ENCODE measurements at places on chromosomes 2 and 18.
A peak's percentile ranks its signal among the peaks of the same experiment; 100 is the strongest.

- DNase-seq, result no peak
These were observed 15.6 kb upstream of the MAP3K20 start for GRCh38 chr2:173059971-173060461.

DNA sequence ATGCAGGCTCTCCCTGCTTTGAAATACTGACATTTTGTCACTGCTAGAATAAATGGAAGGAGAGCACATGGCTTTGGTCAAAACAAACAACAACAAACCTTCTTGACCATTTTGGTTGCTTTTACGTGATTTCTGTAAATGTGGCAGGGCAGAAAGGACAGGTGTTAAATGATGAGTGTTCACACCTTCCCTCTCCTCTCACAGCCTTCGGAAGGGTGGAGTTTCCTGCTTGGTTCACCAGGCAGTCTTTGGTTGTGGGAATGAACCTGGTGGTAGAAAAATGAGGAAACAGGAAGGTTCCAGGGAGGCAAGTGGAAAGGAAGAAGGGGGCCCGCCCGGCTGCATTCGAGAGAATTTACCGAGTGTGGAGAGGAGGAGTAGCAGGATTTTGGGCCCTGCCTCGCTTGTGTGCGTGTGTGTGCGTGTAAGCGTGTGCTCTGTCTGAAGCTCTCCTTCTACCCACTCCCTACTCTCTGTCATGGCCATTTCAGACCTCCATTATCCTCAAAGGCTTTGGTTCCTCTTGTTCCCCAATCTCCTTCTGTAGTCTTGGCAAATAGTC, 23.7 kb upstream of the SPP2 start:
- DNase-seq, result no peak

DNA sequence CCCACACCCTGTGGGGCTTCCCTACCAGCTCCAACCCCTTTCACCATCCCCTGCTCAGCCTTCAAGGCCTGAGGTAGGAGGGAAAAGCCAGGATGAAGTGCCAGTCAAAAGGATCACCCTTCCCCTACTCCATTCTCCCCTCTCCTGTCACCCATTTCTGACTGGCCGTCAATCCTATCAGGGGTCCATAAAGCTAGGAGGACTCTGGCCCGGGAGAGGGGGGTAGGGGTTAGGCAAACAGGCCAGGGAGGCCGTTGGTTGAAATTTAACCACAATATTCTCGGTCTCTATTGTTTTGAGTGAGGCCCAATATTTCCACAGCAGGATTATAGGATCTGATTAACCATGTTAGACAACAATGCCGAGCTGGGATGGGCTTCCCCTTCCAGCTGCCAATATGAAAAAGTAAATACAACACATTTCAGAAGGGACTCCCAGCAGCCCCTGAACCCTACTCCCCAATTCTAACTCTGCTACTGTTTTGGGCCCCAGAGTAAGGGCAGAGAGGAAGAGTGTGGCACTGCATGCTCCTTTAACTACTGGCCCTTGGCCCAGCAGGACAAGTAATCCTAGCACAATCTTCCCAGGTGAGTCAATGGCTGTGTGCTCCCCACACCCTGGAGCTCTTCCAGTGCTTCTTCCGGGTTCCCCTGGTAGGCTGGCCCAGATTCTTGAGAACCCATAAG, 10.6 kb upstream of the IHH start:
- no peak for DNase-seq

- no peak for DNase-seq
These were observed 251.4 kb upstream of the STON1 start for GRCh38 chr2:48278590-48278989.

DNA sequence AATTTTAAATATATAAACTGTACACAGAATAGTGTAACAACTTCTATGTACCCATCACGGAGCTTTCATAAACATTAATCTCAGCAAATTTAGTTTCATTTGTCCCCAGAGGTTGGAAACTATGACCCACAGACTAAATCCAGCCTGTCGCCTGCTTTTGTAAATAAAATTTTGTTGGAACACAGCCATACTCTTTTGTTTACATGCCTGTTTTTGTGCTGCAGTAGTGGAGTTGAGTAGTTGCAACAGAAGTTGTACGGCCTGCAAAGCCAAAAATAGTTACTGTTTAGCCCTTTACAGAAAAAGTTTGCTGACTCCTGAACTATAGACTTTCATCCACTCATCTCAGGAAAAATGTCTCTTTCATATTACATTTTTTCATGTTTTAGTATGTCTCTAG, 39.8 kb downstream of the RBM45 start:
- no peak for DNase-seq

- no peak for DNase-seq
These were observed 501.6 kb upstream of the MYT1L start for GRCh38 chr2:2832657-2833056.

- no peak for DNase-seq
These were observed 446.5 kb downstream of the BCL11A start for GRCh38 chr2:60106836-60107529.

DNA sequence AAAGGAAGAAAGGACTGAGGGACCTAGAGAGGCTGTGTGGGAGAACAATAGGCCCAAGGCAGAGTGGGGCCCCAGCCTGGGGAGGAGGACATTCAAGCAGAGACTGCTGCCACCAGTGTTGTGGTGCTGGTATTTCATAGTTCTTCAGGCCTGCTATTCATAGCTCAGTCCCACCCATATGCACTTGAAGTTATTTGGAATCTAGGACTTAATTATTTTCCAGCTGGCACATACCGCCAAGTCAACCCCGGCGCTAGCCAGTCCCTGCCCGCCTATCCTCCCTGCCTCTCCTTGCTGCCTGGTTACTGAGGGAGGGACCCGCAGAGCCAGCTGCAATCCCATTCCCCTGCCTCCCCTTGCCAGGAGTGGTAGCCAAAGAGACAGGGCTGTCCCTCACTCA, 141.2 kb downstream of the CABLES1 start:
- DNase-seq, result no peak

DNA sequence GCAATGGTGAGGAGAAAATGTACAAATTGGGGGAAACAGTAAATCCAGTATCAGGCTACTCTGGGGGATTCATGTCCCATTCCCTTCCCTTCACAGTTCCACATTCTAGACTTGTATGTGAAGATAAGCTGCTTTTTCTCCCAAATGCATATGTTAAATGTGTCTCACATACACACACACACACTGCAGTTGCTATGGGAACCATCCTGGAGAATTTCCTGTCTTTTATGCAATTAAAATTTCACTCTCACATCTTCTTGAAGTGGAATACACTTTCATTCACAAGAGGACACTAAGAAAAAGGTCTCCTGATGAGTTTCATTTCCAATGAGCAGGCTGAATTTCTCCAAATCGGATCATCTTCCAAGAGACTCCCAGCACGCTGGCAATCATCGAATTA, 366.0 kb downstream of the LRATD1 start:
- no peak for DNase-seq

- no peak for DNase-seq
These were observed 72.1 kb downstream of the NPAS2 start for GRCh38 chr2:100891906-100892642.

DNA sequence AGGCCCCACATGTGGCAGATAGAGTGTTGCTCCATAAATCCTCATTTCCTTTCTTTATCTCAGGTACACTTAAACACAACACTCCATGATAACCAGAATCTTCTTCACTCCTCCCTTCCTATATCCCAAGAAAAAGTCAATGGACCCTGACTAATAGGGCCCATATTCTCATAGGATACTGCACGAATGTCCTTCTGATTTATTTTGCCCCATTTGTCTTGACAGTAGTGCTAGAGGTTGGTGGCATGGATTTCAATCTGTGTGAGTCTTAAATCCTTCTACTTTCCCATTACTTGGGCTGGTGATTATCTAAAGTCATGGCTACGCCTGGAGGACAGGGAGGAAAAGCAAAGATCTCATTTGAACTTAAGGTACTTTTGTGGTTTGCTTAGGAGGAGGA, 156.0 kb downstream of the ACOXL start:
- DNase-seq, result no peak

- DNase-seq, result no peak
These were observed 37.8 kb upstream of the MALL start for GRCh38 chr2:110153416-110153815.

DNA sequence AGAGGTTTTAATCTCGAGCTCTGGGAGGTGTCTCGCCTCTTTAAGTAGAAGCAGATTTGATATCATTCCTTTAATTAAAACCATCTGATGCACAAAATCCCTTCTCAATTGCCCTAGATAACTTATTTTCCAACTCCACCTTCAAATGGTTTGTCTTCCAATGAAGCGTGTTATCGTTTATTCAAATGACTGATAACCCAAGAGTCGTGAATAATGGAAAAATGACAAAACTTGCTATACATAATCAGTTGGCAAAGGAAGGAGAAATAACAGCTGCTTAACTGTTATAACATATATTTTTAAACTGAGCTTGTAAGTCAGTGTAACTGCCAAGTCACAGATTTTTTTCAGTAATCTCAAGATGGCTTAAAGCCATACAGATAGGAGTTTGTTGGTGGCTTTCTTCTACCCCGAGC, 144.6 kb downstream of the QPCT start:
- DNase-seq, result no peak

GRCh38 chr18:34707670-34708069, 2.4 kb upstream of the DTNA start:
- DNase-seq, result no peak

DNA sequence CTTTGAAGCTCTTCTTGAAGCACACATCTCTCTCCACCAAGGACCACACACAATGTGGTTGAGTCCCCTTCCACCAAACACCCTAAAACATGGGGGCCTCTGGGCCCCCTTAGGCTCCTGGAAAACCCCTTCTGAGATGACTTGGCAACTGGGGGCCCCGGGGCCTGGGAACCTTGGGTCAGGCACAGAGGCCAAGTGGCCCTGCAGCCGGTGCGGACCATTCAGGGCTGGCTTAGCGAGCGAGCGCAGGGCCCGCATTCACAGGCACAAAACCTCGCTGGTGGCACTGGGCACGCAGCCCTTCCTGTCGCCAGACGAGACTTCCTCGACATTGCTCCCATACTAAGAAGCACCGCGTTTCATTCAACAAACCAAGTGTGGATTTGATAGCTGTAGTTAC, 111.2 kb upstream of the ID2 start:
- no peak for DNase-seq

- no peak for DNase-seq
These were observed 9.7 kb upstream of the NEDD4L start for GRCh38 chr18:58034370-58034769.

DNA sequence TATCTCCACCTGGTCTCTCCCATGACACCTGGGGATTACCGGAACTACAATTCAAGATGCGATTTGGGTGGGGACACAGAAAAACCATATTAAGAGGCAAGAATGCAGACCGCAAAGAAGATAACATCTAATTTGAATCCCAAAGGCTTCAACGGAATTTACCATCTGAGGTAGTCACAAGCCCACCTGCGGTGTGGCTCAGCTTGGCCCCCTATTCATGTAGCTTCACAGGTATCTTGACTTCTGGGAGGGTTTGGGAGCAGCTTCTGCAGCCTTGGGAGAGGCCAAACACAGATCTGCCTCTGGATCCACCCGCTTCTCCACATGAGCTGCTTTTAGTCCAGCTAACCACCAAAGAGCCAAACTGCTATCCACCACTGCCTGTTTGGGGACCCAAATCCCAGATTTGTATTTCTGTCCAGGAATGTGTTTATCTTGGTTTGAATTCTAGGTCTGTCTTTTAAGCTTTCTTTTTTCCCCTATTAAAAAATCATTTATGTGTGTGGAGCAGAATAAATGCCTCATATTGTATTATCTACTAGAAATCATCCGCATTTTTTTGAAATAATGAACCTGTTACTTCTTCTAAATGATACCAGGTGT, 247.6 kb downstream of the DLGAP1 start:
- no peak for DNase-seq

DNA sequence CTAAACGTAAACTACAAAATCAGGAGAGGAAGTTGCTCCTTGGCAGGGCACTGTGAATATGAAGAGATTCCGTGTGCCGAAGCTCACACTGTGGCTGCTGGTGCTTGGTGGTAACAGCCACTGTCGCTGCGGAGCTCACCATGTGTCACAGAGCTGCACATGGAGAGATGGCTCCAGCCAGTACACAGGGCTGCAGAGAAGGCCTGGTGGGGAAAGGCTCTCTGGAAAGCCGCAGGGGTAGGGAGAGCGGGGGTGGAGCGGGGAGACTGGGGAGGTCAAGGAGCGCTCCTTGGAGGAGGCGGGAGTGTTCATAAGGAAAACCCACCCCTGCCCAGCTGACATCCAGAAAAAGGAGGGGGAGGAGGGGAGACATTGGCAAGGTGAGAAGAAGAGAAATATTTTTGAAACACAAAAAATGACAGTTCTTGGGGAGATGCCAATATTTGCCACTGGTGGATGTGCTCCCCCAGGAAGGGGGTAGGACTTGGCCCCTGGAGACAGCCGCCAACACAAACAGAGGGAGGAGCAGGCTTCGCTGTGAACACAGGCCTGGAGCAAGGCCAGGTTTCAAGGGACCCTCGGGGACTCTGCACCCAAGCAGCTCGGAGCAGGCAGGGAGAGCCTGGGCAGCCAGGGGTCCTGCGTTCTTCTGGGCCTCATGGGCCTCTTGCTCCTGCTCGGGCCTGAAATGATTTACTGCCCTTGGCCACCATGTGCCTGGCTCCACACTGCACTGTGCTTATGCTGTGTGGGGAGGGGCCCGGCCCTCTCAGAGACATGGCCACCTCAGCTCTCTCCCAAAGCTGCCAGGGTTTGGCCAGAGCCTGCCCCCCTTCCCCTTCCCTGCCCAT, 102.6 kb upstream of the GLI2 start:
- DNase-seq, result no peak

GRCh38 chr2:176163672-176164056, 6.6 kb downstream of the HOXD3 start:
- no peak for DNase-seq

DNA sequence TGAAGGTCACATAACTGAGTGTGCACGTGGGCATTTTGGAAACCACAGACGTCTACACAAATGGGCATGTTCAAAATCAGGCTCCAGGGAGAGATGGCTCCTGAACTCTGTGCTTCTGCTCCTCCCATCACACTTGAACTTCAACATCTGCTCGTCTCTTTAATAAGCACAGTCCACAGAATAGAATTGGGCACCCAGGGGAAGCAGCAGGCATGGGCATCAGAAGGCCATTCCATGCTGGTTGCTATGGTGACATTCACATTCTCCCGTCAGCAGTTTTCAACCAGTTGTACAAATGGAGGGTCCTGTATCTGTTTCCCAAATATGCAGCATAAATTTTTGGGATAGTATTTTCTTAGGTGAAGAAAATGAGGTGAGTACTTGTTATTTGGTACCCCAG, 183.7 kb upstream of the COPS8 start:
- peak; percentile 56 for DNase-seq

- DNase-seq, result no peak
These were observed 90.3 kb downstream of the CCDC178 start for GRCh38 chr18:33350256-33350655.

DNA sequence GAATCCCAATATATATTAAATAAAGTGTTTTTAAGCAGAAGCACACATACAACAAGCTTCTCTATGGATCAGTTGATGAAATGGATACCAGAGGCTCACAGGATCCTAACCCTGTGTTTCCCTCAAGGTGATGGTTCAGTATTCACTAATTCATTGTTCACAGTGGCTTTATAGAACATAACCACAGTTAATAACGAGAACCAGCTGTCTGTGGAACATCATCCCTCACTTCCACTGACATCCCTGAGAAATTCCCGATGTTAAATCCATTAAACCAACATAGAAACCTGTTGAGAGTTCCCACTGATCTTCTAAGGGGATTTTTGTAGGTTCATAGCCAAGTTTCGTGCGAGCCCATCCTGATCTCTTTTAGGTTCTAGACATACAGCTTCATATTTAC, 29.0 kb downstream of the CCDC195 start:
- no peak for DNase-seq

All from DMS 273 treated with DMSO at 0.1 percent for 48 hours (cell line).